Stimulated activated CD8-positive, alpha-beta memory T cell treated with anti-CD3 and anti-CD28 coated beads, Interleukin-12 subunit alpha, Interleukin-12 subunit beta, amount 100 ng/mL, for 4 hours (primary cell): ENCODE measurements at places on chromosomes 5 and 9.

DNA sequence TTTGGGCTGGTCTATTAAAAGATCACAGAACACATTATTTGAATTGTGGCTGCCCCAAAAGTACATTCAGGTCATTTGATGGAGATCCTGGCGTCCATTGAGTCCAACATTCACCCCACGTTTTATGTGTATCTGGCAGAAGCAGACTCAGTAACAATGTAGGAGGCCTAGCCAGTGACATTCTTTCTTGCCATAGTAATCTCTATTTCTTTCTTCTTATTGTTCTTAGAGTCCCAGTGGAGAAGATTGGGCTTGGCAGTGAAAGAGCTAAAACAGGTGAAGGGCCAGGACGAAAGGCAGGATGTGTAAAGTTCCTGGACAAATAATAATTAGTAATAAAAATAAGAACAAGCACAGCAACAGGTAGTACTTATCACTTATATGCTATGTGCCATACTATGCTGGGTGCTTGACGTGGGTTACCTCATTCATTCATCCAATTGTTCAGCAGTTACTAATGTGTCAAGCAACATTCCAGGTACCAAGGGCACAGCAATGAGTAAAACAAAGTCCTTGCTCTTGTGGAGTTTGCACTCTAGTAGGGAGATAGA lies 12.6 kb upstream of the ANKH start:
- no peak for DNase-seq

GRCh38 chr5:61330845-61331406 lies 1.1 kb upstream of the ZSWIM6 start:
- DNase-seq: peak; percentile 60

GRCh38 chr5:74042559-74042958 lies 416.6 kb downstream of the ARHGEF28 start:
- no peak for DNase-seq

DNA sequence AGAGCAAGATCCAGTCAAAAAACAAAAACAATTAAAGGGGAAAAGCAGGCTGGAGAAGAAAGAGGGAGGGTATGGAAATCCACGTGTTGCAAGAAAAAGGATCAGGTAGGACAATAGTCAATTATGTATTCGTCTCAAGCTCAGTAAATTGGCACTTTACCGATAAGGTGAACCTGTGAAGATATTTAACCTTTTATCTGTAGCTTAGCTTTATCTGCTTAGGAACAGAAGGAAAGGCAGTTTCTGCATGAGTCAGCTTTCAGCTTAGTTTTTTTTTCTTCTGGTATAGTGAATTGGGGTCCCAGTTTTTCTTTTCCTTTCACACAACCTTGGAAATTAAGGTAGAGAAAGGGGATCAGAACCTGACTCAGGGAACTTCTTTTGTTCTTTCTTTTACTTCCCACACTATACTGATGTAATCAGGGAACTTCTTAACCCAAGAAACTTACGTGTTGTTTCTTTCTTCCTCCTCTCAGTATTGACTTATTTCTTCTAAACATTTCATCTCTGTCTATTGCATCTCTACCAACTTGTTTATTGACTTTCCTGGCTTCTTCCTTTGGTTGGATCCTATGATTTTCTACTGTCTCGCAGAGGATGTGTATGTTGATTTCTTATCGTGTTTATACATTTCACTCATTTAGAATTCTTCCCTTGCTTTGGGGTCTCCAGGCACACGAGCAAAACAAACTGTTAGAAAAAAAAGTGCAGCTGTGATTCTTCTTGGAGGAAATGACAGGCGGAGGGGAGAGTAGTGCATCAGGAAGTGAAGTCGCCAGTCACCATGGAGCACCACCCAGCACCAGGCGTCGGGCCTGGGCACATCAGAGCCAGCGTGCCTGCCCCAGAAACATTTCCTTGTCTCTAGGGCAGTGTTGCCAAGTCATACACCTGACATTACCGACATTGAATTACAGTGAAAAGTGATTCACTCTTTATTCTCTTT lies 123.0 kb upstream of the LHFPL2 start:
- no peak for DNase-seq

GRCh38 chr5:148856424-148856823 lies 30.0 kb downstream of the ADRB2 start:
- DNase-seq: no peak

GRCh38 chr5:108380531-108381349 lies 1.2 kb downstream of the FBXL17 start:
- DNase-seq: peak; percentile 48

- DNase-seq: no peak
These were observed 1.4 kb downstream of the PHF24 start for GRCh38 chr9:34959461-34959860.

GRCh38 chr9:99878651-99879050 lies 27.8 kb upstream of the STX17 start:
- no peak for DNase-seq

DNA sequence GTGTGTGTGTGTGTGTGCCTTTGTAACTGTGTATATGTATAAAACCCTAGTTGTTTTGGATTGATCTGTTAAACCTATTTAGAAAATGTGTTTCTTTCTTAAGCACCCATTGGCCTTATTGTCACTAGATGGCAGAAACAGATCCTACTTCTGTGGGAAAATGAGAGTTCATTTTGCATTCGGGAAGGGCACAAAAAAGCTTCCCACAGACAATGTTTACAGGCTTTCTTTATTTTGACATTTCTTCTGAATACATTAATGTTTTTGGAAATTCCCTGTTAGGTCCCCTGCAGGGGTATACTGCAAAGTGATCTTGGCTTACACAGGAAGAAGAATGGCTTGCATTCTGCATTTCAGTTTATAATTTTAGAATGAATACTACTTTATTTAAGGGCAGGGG lies 481.8 kb upstream of the ARRDC3 start:
- no peak for DNase-seq

GRCh38 chr9:77092536-77092935 lies 73.1 kb downstream of the FOXB2 start:
- DNase-seq: no peak

GRCh38 chr9:33144551-33144950 lies 22.6 kb downstream of the B4GALT1 start:
- DNase-seq: no peak

GRCh38 chr9:29475471-29475870 lies 1902.2 kb upstream of the C9orf72 start:
- no peak for DNase-seq

GRCh38 chr5:8391911-8392310 lies 523.0 kb downstream of the MTRR start:
- DNase-seq: no peak

- no peak for DNase-seq
These were observed 174.3 kb downstream of the PAPPA start for GRCh38 chr9:116327701-116328405.

DNA sequence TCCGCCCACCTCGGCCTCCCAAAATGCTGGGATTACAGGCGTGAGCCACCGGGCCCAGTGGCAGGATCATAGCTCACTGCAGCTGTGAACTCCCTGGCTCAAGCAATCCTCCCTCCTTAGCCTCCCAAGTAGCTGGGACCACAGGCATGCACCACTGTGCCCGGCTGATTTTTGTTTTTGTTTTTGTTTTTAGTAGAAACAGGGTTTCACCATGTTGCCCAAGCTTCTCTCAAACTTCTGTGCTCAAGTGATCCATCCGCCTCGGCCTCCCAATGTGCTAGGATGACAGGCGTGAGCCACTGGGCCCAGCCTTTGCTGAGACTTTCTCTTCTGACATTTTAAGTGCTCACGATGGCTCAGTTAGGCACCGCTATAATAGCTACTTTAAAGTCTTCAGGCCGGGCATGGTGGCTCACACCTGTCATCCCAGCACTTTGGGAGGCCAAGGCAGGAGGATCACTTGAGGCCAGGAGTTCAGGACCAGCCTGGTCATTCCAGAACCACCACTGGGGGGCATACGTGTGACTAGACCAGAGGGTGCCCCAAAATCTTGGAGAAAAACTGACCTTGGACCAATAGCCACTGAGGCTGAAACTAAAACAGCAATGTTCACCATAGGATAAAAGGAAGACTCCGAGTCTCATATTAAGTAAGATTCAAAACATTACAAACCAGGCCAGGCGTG lies 3.1 kb upstream of the ENTPD8 start:
- no peak for DNase-seq

DNA sequence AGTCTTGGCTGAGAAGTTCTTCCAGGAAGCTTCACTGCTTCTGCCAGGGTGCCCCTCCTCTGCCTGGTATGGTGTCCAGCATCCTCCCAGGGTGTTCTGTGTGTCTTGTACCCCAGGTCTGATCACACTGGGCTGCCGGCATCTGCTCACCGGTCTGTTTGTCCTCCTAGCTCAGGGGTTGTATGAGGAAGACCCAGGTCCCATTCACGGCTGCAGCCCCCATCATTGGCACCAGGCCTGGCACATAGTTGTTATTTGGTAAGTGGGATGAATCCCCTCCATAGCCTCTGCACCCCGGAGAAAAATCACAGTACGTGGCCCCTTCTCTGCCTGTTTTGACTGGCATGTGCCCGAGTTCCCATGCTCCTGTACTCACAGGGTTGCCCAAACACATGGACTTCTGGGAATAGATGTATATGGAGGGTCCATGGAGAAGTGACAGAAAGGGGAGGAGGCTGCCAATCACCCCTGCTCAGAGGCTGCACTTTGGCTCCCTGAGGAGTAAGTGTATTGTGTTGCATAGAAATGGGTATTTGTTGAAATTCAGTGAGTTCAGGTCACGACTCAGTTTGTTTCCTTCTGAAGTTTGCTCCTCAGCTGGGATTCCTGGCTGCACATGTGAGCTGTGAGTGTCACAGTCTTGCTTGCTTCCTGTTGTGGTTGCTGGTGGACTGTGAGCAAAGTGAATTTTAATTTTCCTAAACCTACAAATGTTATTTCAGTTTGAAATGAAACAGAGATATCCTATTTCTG lies 96.2 kb downstream of the HSPA4 start:
- no peak for DNase-seq

DNA sequence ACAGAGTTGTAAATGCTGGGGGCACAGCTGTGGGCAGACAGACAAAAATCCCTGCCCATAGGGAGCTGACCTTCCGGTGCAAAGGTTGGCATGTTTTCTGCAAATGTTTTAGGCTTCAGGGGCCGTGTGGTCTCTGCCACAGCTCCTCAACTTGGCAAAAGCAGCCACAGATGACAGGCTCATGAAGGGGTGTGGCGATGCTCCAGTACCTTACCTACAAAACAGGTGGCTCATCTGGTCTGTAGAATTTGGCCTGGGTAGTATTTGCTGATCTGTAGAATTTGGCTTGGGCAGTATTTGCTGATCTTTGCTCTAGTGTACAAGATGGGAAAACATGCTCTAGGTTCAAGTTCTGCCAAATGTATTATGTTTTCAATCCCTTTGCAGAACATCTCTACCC lies 283.9 kb downstream of the GADD45G start:
- DNase-seq: no peak

- no peak for DNase-seq
These were observed 6.5 kb downstream of the FGFR4 start for GRCh38 chr5:177093082-177093712.

DNA sequence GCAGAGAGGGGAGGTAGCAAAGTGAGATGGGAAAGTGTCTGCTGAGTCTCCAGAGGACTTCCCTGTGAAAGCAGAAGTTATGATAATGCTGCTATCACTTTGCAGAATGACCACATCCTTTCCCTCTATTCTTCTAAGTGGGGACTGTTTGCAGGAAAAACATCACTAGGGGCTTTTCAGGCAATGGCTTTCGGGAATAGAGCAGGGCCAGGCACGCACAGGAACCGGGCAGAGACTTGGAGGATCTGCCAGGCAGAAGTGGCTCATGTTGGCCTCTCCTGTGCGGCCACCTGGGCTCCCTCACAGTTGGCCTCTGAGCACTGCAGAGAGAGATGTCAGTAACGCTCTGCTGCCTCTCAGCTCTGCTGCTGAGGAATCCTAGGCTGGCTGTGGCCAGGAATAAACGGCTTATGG lies 214.7 kb downstream of the MAST4 start:
- no peak for DNase-seq

- DNase-seq: no peak
These were observed at the start of gene CARD9 for GRCh38 chr9:136373300-136374182. TSS of gene CARD9 (minus strand) at chr9:136373669. CDS start at chr9:136372078, 1,591 bp downstream.
